Kidney tubule cell (primary cell): ENCODE measurements at places on chromosomes 4 and X.

- no peak for DNase-seq
Measured at GRCh38 chr4:14333616-14334015, 668.7 kb upstream of the CPEB2 start.

- peak; percentile 49 for DNase-seq
Measured at GRCh38 chr4:100841911-100842310, 324.1 kb upstream of the EMCN start.

DNA sequence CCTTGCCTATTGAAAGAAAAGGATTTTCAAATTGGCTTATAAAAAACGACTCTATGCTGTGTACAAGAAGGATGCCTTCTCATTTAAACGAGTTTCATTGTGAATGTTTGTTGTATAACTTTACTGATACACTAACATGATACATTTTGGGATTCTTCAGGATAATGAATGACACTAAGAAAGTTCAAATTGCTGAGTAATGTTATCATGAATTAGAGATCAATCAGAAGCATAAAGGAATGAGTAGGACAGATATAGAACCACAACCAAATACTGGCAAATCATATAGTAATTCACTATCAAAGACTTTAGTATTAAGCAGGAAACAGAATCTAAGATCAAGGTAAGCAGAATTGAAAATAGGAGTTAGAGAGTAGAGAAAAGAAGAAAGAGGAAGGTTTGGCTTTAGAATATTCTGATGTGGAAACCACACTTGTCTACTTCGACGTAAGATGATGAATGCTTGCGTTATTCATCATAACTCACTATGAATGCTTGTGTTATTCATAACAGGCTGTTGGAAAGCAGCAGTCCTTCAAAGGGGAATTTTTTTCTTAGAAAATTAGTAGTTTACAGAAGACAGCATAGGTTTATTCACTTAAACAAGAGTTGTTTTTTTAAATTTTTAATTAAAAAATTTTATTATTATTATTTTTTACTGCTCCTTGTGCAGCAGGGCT lies 13.4 kb downstream of the CCDC158 start:
- DNase-seq = no peak

DNA sequence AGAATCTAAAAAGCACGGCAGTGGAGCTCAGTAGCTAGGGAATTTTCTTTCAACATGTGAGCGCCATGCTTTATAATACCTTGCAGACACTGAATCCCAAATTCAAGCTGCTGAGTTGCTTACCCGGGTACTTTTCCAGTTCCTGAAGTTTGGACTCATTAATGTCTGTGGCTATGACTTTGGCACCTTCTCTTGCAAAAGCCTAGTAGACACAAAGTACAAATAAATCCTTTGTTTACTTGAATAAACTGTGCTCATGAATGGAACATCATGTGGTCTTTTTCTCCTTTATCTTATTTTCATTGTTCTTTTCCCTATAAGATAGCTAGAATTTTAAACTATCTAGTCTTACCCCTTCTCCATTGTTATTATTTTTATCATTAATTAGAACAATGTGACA lies 4.6 kb downstream of the BDH2 start:
- DNase-seq = no peak

- DNase-seq = peak; percentile 42
Measured at GRCh38 chrX:108601276-108601675, 135.1 kb downstream of the IRS4 start.

DNA sequence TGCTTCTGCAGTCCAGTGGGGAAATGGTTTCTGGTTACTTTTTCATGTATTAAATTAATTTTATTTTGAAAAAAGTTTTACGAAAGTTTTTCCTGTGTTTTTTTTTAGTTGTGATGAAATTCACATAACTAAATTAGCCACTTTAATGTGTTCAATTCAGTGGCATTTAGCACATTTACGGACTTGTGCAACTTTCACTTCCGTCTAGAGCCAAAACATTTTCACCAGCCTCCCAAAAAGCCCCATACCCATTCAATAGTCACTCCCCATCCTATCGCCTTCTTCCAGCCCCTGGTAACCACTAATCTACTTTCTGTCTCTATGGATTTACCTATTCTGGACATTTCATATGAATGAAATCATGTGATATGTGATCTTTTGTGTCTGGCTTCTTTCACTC lies 22.8 kb upstream of the TBL1X start:
- no peak for DNase-seq
